ENCODE measurements at places on chromosomes 3 and 15. TPM values are rescaled to one million over a fixed set of nuclear protein-coding genes. Genes with fewer than 3 reads are reported as not detected.

The FETUB gene
- polyA plus RNA-seq = not detected

The HYAL1 gene
- 126 TPM for polyA plus RNA-seq

DNA sequence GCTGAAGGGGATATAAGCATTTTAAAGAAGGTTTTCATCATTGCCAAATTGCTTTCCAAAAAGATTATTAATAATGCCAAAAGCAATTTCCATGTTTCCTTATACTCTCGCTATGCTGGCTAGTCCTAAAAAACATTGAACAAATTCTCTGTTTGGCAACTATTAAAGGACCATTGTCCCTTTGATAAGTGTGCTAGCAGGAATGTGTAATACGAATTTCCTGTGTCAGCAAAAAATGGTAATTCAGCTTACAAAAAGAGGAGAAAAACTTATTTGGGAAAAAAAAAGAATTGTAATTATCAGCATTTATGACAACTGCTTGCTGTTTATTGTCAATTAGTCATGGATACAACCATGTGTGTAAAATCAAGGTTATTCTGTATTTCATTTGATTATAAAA, 138.6 kb downstream of the TBL1XR1 start:
- DNase-seq = no peak

The TUSC7 gene
- polyA plus RNA-seq = not detected

GRCh38 chr3:130725746-130726145, 20.9 kb downstream of the PIK3R4 start:
- no peak for DNase-seq

The U2SURP gene
- polyA plus RNA-seq = 23.0 TPM

GRCh38 chr3:46998121-46998851, 18.8 kb downstream of the NBEAL2 start:
- peak; percentile 81 for DNase-seq

DNA sequence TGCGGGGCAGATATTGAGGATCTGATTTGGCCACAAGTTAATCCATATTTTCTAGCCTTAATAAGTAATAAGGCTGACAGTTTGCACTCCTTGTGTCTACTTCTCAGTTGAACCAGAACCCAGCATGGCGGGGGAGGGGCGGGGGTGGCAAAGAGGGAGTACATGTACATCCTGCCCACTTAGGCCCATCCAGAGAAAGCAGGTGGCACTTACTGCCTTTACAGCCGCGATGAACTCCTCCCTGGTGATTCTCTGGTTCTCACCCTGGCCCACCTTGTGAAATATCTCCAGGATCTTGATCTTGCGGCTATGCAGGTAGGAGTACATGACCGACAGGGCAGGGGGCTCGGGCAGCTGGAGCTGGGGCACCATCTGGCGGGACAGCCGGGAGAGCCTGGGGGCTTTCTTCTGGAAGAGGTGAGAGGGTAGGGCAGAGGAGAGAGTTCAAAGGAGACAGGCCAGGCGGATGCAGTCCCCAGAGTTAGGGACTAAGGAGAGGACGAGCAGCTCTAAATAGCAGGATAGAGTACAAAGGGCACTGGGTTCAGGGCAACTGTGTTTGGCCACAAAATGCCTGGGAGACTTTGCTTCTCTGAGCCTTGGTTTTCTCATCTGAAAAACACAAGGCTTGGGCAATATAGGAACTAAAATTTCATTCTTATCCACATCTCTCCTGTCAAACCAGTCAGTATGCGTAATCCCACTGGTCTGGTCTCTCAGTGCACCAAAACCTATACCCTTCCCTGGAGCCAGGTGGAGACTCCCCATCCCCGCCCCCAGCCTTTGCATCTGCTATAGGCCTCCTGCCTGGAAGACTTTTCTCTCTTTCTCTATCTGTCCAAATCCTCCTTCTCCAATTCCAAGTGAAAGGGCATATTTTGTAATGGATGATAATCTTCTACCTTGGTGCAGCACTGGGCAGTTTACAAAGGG, 10.1 kb downstream of the EFCAB12 start:
- DNase-seq = peak; percentile 32

The KY gene
- polyA plus RNA-seq = 0.69 TPM

GRCh38 chr3:123791898-123792297, 92.2 kb downstream of the MYLK start:
- no peak for DNase-seq

The HESX1 gene
- polyA plus RNA-seq = 2.1 TPM

DNA sequence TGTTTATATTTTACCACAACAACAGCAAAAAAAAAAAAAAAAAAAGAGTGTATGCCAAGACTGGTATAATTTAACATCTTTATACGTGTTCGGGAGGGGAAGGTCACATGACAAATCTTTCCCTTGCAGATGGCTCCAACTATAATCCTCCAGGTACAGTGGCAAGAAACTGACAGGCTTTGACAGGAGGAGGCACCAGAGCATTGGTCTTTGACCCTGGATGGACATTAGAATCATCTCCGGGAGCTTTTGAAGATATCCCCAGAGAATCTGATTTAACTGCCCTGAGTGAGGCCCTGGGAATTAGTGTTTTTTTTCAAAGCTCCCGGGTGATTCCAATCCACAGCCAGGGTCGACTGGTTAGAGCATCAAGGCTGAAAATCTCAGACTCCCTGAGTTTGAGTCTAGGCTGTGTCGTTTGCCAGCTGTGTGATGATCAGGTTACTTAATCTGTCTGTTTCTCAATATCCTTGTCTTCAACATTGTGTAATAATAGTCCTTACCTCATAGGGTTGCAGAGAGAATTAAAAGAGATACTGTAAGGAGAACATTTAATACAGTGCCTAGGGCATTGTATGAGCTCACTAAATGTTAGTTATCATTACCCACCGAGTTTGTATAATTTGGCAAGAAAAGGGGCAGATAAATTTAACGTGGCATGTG, 8.9 kb upstream of the SEMA5B start:
- no peak for DNase-seq

The IGDCC3 gene
- polyA plus RNA-seq = 0.49 TPM

DNA sequence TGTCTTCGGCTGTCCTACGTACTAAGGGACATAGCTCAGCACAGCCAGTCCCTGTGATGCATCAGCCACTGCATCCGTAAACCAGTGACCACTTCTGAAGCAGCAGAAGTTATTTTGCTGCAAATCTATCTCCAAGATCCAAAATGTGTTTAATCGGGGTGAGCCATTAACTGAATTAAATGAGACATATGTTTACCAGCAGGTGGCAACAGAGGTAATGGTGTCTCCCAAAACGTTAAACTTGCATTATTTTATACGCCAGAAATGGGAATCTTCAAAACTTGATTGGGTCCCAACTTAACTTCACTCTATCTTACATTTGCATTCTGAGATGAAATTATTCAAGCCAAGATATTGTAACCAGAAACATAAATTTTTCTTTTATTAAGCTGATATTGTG, 75.3 kb upstream of the BOC start:
- DNase-seq = no peak

DNA sequence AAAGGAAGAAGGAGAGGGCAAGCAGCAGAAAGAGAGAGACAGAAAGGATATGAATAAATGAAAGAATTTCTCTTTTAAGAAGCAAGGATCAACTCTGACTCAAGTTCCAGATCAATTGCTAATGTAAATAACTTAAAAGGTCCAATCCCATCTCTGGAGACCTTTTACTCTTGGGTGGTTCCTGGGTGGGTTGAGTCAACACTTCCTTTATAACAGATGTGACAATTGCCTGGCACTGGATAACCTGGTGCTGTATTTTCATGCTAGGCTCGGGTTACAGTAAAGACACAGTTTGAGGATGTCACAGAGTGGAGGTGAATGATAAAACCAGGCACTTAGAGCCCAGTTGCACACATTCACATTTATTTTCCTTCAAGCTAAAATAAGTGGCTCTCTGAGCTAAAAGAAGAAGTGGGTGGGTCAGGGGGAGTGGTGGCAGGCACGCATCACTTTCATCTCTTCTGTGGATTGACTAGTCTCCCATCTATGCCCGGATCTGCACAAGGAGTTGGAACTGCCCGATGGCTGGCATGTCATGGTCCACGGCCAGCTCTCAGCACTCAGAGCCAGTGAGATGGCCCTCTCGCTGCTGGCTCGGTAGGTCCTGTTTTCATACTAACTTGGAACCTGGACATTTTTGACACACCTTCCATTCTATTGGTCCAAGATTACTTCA, 465.8 kb downstream of the FOXP1 start:
- peak; percentile 69 for DNase-seq

GRCh38 chr3:58134468-58134867, 76.3 kb downstream of the DNASE1L3 start:
- no peak for DNase-seq

The ADPGK gene
- polyA plus RNA-seq = 23.9 TPM

- DNase-seq = no peak
Measured at GRCh38 chr3:134348524-134348923, 25.7 kb downstream of the AMOTL2 start.

DNA sequence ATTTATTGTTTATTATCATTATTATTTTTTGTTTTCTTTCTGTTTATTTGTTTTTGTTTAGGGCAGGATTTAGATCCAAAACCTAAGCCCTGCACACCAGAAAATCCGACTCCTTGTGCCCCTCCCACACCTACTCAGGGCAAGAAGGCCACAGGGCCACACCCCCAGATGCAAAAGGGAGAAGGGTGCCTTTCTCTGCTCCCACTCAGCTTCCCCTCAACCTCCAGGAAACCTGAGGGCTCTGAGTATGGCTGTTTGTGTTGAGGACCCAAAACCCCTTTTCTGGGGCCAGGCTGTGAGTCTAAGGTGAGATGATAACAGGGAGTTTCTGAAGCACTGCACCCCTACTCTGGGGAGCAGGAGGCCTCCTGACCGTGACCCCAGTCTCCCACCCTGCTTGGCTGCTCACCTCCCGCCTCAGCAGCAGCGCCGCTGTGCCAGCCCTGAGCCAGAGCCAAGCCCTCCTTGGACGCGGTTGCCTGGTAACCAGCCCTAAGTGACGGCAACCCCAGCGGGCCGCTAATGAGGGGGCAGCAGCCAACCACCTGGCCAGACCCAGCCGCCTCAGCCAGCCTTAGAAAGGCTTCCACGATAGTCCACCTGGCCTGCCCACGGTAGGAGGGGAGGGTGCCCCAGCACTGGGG, 6.4 kb upstream of the C15orf39 start:
- DNase-seq = peak; percentile 89

The ZNF80 gene
- not detected for polyA plus RNA-seq

The IL5RA gene
- polyA plus RNA-seq = 0.22 TPM

The ARNT2 gene
- 12.2 TPM for polyA plus RNA-seq

GRCh38 chr15:53831907-53832770, 72.7 kb upstream of the WDR72 start:
- DNase-seq = no peak

The MAN2A2 gene
- 11.4 TPM for polyA plus RNA-seq

GRCh38 chr3:195815169-195815771, 3.5 kb upstream of the MUC4 start:
- peak; percentile 50 for DNase-seq

GRCh38 chr3:132549890-132550578, 47.0 kb upstream of the ACKR4 start:
- DNase-seq = no peak

GRCh38 chr15:59394166-59394661, 21.5 kb upstream of the MYO1E start:
- no peak for DNase-seq

DNA sequence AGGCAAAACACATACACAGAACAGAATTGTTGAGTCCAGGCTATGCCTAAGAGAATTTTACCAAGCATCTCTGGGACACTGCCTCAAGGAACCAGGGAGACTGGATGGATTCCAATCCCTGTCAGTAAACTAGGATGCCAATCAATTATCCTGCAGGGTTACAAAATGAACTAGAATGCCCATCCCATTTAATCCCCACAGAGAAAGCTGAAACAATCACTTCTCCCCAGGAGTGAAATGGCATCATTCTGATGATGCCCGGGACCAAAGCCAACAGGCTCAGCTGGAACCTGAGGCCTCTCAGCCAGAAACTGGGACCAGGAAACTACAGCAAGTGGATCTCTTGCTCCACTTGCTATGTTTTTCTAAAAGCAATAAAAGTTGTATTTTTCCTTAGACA, 130.0 kb upstream of the TJP1 start:
- no peak for DNase-seq

- no peak for DNase-seq
Measured at GRCh38 chr3:71241981-71242560, 341.5 kb downstream of the FOXP1 start.

DNA sequence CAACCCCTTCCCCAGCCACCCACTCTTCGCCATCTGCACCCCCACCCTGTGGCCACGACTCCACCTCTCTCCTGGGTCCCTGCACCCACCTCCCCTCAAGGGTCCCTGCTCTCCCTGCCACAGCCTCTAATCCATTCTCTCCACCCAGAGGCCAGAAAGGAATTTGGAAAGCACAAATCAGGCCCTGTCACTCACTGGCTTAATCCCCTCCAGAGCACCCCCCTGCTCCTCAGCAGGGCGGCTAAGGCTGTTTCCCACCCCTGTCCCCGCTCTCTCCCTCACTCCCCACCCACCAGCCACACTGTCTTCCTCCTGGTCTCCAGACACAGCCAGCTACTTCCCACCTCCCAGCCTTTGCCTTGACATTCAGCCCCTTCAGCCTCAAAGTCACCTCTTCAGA, 150.0 kb upstream of the LINGO1 start:
- no peak for DNase-seq

DNA sequence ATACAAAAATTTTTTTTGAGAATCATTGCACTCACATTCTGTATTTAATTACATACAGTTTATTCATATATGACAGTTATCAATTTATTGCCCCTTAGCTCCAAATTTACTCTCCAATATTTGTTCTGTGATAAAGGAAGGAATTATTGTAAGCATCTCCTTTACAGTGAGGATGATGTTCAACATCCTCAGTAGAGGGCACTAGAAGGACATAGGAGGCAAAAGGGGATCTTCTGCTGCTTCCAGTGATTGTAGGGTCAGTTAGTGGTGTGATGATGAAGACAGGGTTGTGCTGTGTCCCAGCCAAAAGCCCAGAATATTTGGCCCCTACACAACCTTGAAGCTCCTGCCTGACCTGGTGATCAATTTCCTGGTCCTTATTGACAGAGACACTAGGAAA, 89.9 kb upstream of the DCBLD2 start:
- DNase-seq = no peak

- DNase-seq = peak; percentile 84
Measured at GRCh38 chr3:13452490-13453335, 27.4 kb upstream of the HDAC11 start.

The NEK4 gene
- polyA plus RNA-seq = 5.5 TPM

GRCh38 chr15:26673445-26673844, 99.4 kb downstream of the GABRB3 start:
- DNase-seq = no peak

The MYL3 gene
- polyA plus RNA-seq = 81.9 TPM

- DNase-seq = no peak
Measured at GRCh38 chr3:153897842-153898241, 223.3 kb upstream of the ARHGEF26 start.
